ENCODE measurements at places on chromosomes 3 and 15.

DNA sequence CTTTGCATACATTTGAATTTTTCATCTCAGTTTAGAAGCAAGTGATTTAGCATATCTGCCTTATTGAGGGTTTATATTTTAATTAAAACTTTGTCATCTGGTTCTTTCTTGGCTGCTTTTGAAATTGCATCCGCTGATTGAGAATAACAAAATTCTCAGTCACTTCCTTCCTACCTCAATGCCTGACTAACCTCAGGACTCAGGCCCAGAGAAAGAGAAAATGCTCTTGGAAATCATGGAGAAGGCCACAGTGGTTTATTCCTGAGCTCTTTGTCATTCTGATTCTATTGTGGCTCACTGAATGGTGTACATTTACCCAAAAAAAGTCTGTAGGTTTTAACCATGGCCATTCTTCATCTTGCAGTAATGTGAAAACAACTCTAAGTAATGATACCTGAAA lies 533.9 kb downstream of the TBL1XR1 start:
- no peak for DNase-seq

GRCh38 chr3:171373711-171374110 lies 86.5 kb downstream of the TNIK start:
- no peak for DNase-seq

DNA sequence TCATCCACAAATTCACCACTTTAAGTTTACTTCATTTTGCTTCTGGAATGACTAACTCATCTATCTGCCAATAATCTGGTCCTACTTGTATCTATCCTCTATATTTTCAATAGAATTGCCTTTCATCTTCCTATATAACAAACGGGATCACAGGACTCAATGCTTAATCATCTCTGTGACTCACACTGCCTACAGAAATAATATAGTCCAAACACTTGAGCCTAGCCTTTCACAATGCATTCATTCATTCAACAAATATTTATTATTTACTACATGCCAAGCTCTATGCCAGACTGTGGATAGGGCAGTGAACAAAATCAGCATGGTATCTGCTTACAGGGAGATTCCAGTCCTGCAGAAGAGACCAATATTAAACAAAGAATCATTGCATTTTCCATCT lies 16.6 kb upstream of the AGTR1 start:
- no peak for DNase-seq

DNA sequence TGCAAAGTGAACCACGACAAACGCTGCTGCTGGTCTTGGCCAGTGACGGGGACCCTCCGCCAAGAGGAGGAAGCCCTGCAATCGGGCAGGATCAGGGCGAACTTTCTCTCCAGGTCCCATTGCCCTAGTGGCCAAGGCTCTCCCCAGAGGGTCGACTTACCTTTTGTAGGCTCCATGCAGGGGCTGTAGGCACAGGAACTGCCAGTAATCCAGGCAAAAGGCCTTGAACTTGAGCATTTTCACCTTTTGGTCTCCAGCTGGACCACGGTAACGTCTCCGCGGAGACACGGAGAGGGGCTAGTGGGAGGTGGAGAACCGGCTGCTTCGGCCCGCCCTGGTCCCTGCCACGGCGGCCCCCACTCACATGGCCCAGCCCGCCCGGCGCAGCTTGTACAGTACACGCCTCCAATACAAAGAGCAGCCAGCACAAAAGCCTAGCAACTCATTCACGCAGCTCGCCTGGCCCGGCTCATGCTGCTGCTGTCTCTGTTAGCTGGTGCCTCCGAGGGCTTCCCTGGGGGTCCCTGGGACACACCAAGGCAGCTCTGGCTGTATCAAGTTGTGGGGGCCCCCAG lies 31.0 kb downstream of the IQSEC1 start:
- no peak for DNase-seq

- DNase-seq = no peak
Measured at GRCh38 chr3:189839576-189839975, 208.4 kb downstream of the TP63 start.

- DNase-seq = no peak
Measured at GRCh38 chr3:188746291-188746783, 425.4 kb upstream of the TPRG1 start.

DNA sequence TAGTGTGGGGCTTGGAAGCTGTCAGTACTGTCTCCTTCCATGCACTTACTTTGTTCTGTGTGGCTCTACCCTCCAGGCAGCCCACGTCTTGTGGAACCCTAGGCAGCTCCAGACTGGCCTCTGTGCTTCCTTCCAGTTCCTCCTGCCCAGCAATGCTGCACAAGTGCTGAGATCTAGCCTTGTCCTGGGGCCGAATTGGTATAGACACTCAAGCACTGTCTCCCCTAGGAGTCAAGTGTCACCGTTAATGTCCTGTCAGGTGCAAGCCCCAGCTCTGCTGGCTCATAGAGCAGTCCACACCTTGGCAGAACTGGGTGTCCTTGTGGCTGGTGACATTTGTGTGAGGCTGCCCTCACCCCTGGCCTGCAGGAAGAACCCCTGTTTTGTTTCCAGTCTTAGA lies 130.1 kb downstream of the EEFSEC start:
- no peak for DNase-seq

- DNase-seq = no peak
Measured at GRCh38 chr3:38490281-38491030, 5.7 kb upstream of the EXOG start.

DNA sequence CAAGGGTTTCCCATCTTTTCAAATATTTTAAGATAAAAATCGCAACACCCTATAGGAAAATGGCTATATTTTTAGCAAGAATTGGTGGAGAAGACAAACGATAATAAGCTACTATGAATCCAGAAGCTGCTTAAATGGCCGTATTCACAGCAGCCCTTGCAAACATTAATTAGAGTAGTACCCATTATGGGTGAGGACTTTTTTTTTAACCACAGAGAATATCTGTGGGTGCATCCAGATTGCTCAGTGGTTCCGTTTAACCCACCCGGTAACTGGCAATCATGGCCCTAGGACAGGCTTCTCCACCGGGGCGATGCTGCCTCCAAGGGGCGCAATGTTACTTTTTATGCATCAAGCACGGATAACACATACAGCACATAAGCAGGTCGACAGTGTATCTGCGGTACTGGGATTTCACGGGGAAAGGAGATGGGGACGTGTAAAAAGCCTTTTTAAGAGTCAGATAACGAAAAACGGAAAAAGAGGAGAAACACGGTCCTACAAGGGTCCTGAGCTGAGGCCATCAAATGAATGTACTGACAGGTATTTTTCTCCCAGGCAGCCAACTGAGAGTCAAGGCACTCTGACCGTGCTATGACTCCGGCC lies 968 bp upstream of the TMEM266 start:
- DNase-seq = no peak

GRCh38 chr3:126656371-126657134 lies 1.6 kb upstream of the TXNRD3 start:
- DNase-seq = no peak

GRCh38 chr3:46508850-46509591 lies 11.2 kb downstream of the RTP3 start:
- no peak for DNase-seq

DNA sequence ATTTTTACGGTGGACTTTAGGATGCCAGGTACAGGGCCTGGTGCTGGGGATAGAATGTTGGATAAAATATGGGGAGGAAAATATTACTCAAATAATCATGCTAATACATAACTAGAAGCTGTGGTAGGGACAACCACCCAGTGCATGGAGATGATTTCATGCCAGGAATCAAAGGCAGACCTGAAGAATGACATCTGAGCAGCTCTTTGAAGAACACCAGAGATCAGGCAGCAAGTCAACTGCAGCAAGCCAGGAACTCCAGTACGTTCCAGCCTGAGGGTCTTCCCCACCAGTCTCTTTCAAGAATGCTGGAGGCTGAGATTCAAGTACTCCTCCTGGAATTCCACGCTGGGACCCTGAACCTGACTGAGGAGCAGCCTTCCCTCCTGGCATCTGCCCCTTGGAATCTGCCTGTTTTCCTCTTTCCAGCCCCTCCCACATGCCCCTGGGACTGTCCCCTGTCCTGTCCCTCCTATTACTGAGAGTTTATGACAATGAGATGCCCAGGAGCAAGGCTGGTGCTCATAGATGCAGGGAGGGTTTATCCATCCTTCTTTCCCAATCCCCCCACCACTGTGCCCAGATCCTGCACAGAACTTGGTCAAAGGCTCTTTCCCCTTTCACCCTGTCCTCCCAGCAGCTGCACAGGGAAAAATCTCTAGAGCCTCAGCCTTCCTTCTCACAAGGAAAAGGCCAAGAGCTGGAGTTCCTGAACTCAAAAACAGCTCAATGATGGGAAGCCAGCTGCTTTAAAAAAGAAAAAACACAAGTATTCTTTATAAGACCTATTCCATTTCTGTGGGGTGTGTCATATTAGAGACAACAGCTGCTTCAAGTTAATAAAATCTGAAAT lies 68.0 kb downstream of the PDZRN3 start:
- DNase-seq = no peak

- DNase-seq = no peak
Measured at GRCh38 chr3:61073566-61074165, 177.6 kb downstream of the FHIT start.
